ENCODE measurements at places on chromosomes 12 and 14. TPM values are rescaled to one million over a fixed set of nuclear protein-coding genes. Genes with fewer than 3 reads are reported as not detected.

The DDX47 gene
- total RNA-seq = 59.5 TPM

The MBIP gene
- total RNA-seq = 71.8 TPM

The SDS gene
- 1.00 TPM for total RNA-seq

The TEX52 gene
- total RNA-seq = not detected

DNA sequence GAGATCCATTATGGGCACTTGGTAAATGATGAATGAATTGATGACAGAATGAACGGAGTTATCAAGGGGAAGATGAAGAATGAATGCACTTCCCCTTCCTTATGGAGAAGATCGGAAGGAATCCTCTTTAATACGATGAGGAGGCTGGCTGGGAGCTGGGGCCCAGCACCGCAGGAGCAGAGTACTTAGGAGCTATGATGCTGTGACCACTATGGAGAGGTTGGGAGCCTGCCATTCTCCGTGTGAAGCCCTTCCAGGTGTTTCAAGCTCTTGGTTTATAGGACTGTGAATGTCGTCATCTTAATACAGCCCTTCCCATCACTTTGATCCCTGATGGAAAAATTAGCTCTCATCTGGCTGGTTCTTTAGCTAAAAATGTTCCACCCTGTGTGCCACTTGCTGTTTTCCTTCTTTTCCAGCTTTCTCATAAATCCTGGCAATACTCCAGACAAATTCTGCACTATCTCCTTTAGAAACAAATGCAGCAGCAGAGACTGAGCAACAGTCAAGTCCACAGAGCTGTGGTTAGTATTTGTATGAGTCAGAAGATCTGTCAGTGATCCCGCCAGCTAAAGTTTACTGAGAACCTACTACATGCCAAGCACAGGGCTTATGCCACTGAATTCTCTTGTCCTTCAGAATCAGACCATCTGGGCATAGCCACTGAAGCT lies 263.1 kb upstream of the CRY1 start:
- no peak for DNase-seq

GRCh38 chr12:30795410-30796312 lies 40.9 kb upstream of the CAPRIN2 start:
- DNase-seq = peak; percentile 52

- DNase-seq = no peak
Measured at GRCh38 chr12:32688786-32689185, 9.7 kb downstream of the DNM1L start.

- peak; percentile 29 for DNase-seq
Measured at GRCh38 chr12:58919231-58920101, 838 bp downstream of the LRIG3 start.

- no peak for DNase-seq
Measured at GRCh38 chr14:61513986-61514830, 181.1 kb upstream of the HIF1A start.

- DNase-seq = no peak
Measured at GRCh38 chr14:59337141-59337611, 128.0 kb downstream of the GPR135 start.

GRCh38 chr14:99809360-99809759 lies 16.1 kb downstream of the EML1 start:
- DNase-seq = peak; percentile 83

- no peak for DNase-seq
Measured at GRCh38 chr12:25376985-25377384, 126.3 kb upstream of the KRAS start.

- DNase-seq = no peak
Measured at GRCh38 chr12:56987011-56987410, 19.3 kb downstream of the ZBTB39 start.

DNA sequence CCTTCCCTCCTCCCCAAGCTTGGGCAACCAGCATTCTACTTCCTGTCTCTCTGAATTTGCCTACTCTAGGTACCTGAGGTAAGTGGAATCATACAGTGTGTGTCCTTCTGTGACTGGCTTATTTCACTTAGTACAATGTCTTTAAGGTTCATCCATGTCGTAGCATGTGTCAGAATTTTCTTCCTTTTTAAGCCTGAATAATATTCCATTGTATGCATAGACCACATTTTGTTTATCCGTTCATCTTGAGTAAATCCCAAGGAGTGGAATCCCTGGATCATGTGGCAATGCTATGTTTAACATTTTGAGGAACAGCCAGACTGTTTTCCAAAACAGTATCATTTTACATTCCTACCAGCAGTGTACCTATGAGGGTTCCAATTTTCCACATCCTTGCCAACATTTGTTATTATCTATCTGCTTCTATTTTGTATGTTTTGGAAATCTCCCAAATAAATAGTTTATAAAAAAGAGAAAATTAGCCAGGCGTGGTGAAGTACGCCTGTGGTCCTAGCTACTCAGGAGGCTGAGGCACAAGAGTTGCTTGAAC lies 12.4 kb downstream of the HSP90AA1 start:
- no peak for DNase-seq

- no peak for DNase-seq
Measured at GRCh38 chr12:11861155-11861863, 209.4 kb upstream of the BCL2L14 start.

GRCh38 chr14:61661471-61662400 lies 33.6 kb upstream of the HIF1A start:
- no peak for DNase-seq

DNA sequence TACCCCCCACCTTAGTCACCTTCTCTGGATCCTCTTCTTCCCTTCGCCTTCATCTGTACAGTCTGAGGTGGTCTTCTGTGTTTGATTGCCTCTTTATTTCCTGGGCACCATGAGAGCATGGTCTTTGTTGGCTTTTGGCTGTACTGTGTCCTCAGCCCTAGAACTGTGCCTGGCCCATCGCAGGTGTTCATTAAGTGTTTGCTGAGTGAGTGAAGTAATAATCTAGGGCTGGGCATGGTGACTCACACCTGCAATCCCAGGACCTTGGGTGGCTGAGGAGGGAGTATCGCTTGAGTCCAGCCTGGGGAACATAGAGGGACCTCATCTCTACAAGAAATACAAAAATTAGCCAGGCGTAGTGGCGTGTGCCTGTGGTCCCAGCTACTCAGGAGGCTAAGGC lies 13.9 kb downstream of the ALDH2 start:
- peak; percentile 78 for DNase-seq

GRCh38 chr12:69410571-69410970 lies 51.0 kb downstream of the YEATS4 start:
- no peak for DNase-seq

- no peak for DNase-seq
Measured at GRCh38 chr14:69398818-69399210, 322 bp downstream of the SLC39A9 start.

DNA sequence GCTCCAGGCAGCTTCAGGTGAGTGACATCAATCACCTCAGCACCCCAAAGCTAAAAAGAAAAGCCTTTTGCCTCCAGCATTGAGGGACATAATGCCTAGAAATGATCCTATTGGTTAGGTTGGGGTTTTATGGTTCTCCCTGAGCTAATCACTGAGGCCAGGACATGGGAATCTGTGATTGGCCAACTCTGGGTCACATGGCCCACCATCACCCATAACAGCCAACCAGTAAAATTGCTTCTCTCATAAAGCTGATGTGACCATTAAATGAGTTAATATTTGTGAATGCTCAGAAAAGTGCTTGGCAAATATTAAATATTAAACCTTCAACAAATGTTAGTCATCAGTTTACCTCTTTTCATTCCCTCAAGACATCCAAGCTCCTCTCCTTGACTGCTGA lies 60.2 kb downstream of the TBX3 start:
- no peak for DNase-seq

All from upper lobe of left lung (tissue), 6 donors.